ENCODE measurements at places on chromosomes 2 and 18.
A peak's percentile ranks its signal among the peaks of the same experiment; 100 is the strongest.

DNA sequence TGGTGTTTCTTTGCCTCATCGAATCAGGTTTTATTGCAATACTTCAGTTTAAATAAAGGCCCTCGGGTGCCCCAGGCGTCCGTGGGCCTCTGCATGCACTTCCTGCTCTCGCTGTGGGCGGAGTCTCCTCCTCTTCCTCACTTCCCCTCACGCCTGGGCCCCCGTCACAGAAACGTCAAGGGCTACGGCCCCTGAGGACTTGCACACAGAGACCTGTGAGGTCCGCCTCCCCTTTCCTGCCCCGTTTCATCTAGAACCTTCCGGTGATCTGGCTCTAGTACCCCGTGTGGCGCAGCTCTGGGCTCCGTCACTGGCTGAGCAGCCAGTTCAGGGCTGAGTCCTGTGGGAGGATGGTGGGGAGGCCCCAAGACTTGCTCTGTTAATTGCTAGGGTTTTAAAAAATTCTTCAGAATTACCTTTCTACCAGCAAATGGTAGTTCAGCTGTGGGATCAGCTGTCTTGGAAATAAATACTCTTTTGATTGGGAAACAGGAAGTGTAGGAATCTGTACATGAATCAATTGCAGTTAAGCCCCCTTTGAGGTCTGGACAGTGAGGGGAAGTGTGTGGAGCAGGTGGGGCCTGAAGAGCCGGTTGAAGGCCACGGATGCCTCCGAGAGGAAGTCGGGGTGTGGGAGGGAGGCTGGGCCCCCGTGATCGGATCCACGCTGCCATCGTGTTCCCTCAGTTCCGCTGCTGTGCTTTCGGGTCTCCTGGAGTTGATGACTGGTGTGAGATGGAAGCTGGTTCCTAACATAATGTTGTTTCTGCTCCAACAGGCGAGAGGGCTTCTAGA is 10.2 kb downstream of the NFATC1 start:
- DNase-seq: peak; percentile 74

- DNase-seq: no peak
These were observed 425.4 kb upstream of the TRIB2 start for GRCh38 chr2:12291303-12291702.

GRCh38 chr2:182391443-182391842 is 35.4 kb downstream of the PDE1A start:
- no peak for DNase-seq

- no peak for DNase-seq
These were observed 18.3 kb downstream of the HS6ST1 start for GRCh38 chr2:128300151-128301020.

- DNase-seq: no peak
These were observed 357.4 kb downstream of the RND3 start for GRCh38 chr2:150129921-150130575.

DNA sequence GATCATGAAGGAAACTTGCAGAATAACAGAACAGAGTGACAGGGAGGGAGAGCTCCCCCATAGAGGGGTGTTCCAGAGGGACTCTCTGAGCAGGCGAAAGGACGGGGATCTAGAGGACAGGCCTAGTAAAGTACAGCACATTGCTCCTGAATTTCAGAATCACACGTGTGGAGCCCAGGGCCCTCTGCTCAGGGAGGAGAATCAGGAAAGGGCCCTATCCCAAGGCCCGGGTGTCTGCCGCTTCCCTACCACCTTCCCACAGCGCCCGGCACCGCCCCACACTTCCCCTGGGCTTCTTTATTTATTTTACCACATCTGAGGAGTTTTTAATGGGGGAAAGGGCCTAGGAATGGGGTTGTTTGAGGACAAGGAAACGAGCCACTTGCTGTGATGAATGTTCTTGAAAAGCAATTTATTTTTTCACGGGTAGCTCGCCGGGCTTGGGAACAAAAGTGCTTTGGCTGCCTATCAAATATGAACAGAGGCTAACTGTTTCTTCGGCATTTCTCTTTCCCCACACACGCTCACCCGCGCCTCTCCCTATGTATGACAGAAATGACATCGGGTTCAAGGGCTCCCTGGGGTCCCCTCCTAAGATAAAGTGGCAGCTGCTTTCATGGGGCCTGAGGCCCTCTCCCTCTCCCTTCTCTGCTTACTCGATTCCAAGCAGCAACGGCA is 79.3 kb upstream of the GLI2 start:
- no peak for DNase-seq

DNA sequence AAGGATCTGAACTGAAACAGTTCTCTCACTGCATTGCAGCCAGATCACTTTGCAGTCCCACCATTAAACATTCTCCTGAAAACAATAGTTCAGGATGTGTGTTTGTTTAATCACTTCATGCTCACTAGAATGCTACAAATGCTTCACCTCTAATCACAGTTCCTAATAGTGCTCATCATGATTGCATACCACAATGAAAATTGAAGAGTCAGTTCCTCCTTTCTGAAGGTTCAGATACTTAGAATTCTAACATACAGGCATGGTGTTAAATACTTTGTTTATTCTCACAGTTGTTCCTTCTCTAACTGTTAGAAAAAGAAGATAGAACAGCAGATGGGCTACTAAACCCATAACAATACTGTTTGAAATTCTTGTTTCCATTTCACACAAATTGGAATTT is 622.3 kb upstream of the ACVR2A start:
- DNase-seq: no peak

DNA sequence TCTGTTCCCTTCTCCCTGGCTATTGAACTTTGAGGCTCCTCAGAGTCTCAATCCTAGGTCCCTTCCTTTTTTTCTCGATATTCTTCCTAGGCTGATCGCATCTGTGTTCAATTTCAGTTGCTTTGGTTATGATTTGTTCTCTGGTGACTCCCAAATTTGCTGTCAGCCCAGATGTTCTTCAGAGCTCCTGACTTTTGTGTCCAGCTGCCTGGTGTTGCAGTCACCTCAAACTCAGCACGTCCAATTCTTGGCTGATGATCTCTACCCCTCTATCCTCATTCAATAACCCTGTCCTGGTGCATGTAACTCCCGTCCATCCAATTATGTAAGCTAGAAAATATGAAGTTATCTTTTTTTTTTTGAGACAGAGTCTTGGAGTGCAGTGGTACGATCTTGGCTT is 31.4 kb downstream of the DIS3L2 start:
- DNase-seq: no peak

- DNase-seq: no peak
These were observed 20.1 kb downstream of the SERPINB12 start for GRCh38 chr18:63562284-63562683.

- no peak for DNase-seq
These were observed 94.9 kb downstream of the ARL6IP6 start for GRCh38 chr2:152813351-152813750.

GRCh38 chr2:86035883-86036668 is 69.6 kb downstream of the POLR1A start:
- peak; percentile 50 for DNase-seq

- no peak for DNase-seq
These were observed 260.6 kb downstream of the SMAD2 start for GRCh38 chr18:47669815-47670214.

- no peak for DNase-seq
These were observed 6.8 kb upstream of the ARHGAP25 start for GRCh38 chr2:68727683-68728375.

DNA sequence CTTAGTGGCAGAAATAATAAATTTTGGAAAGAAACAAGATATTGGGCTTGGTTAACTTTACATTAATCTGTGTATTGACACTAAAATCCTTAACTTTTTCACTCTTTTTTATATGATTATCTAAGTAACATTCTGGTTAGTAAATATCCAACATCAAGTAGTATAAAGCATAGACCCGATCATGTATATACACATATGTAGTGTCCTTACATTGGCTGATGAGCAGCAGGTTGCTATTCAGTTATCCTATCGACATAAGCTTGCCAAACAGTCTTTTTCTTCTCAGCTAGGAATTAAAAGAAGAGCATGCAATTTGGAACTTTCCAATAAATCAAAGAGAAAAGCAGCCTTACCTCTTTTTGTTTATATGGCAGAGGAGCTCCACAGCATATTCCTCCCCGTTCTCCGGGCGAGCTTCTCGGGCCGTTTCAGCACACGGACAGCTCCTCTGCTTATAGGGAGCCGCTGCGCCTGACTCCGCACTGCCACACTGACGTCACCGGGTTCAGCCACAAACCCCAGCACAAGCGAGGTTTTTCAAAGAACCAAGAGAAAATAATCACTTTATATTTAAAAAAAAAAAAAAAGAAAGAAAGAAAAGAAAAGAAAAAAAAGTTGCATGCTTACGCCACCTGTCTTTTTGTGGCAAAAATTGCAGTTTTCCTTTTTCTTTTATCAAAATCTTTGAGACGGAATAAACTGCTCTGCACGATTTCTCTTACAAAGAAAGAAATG is at the start of gene SCG2:
SCG2 (minus strand) TSS at position 430 of the 735 bp plus-strand sequence. CDS start 3,079 bp downstream, outside the sequence.
- no peak for DNase-seq

GRCh38 chr2:101251844-101252407 is 760 bp upstream of the CNOT11 start:
- peak; percentile 8 for DNase-seq

- no peak for DNase-seq
These were observed 41.0 kb downstream of the PTGR3 start for GRCh38 chr18:75167759-75168618.

- DNase-seq: no peak
These were observed 90.4 kb downstream of the DOCK10 start for GRCh38 chr2:224951723-224952481.

DNA sequence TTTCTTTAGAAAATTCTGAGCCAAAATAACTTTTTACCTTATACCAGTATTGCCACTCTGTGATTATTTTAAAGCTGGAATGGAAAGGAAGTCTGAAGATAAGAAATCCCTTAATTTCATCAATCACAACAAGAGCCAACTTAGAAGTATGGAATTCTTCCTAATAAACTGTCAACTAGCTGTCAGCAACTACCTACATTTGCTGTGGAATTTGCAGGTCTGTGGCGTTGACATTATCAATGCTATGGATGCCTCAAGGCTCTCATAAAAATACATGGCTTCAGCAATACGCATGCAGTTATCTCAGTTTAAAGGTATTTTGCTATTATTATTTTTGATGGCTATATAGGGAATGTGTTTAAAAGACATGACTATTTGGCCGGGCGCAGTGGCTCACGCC is 108.5 kb downstream of the ABCA12 start:
- DNase-seq: no peak

DNA sequence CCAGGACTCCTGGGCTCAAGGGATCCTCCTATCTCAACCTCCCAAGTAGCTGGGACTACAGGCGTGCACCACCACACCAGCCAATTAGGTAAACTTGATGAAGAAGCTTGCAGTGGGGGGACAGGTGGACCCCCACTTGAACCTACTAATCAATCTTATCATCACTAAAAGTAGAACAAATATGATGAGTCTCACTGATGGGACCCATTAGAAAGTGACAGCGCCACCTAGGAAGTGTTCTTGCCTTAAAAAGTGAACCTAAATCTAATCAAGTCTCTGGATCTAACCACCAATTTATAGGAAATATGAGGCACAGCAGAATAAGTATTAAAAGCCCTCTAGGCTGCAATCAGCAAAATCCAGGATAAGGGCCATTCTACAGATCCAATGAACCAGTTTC is 79.2 kb downstream of the BIN1 start:
- DNase-seq: no peak

GRCh38 chr2:158967731-158968395 is 577 bp upstream of the TANC1 start:
- DNase-seq: no peak

DNA sequence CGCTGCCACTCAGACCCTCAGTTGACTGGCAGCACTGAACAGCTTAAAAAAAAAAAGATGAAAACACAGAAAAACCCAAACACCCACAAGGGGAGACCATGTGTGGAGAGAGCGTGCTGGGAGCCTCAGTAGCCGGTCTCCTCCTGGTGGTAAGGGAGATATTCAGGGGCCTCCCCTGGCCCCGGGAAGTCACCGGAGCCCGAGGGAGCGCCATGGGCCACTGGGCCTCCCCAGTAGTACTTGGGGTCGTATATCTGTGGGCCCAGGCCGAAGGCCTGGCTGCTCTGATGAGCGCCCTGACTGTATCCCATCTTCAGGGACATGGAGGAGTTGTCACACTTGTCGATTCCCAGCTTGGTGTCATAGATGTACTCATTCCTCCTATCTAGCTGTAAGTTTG is 145.7 kb upstream of the TEKT4 start:
- no peak for DNase-seq

GRCh38 chr2:158998551-158999248 is 30.3 kb downstream of the TANC1 start:
- no peak for DNase-seq

GRCh38 chr18:48781988-48782363 is 168.8 kb downstream of the SMAD7 start:
- DNase-seq: no peak

DNA sequence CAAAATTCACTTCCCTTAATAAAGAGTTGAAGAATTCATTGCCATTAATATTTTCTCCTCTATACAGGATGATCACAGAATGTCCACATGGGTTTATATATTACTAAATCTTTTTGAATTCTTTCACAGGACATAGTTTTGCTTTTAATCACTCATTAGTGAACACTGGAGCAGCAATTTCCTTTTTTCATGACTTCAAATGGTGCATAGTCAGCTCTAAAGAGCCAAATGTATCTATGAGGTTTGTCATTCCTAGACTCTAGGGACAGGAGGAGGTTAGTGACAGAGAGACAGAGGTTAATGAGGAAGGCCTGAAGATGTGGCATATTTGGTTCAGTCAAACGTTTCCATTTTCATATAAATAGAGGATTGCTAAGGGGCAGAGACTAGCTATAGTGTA is 111.8 kb downstream of the FSHR start:
- no peak for DNase-seq
